ENCODE measurements at places on chromosomes 6 and 20.

DNA sequence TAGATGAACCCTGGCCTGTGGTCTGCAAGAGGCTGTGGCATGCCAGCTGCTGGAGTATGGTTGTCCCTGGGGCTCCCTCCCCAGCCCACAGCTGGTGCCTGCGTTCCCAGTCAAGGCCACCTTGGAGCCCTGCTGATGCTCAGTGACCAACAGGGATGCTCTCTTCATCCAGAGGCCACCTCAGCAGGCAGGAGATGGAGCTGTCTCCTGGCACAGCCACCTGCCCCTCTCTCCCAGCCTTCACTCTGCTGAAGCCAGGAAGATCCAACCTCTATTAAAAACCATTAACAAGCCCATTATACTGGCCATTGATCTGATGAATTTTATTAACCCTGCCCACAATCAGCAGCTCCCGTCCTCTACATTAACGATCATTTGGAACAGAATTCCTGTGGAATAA is 40.4 kb downstream of the ADTRP start:
- no peak for DNase-seq

GRCh38 chr6:165545806-165546205 is 117.2 kb downstream of the PDE10A start:
- no peak for DNase-seq

DNA sequence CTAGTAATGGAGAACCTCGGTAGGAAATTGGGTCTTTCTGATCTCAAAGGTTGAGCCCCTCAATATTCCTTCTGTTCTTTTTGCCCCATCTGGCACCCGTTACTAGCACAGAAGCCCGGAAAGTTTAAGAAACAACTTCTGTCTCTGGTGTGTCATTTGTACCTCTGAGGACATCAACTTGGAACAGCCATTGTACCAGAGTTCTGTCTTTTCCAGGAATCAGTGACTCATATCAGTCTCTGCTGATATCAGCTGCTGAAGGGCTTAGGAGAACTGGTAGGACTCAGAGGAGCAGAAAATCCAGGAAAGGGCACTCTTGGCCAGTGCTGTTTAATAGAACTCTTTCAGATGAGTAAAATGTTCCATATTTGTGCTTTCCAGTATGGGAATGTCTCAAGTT is 78.3 kb upstream of the CHD6 start:
- DNase-seq, result no peak

GRCh38 chr20:43752561-43753301 is 25.9 kb upstream of the GTSF1L start:
- DNase-seq, result no peak

DNA sequence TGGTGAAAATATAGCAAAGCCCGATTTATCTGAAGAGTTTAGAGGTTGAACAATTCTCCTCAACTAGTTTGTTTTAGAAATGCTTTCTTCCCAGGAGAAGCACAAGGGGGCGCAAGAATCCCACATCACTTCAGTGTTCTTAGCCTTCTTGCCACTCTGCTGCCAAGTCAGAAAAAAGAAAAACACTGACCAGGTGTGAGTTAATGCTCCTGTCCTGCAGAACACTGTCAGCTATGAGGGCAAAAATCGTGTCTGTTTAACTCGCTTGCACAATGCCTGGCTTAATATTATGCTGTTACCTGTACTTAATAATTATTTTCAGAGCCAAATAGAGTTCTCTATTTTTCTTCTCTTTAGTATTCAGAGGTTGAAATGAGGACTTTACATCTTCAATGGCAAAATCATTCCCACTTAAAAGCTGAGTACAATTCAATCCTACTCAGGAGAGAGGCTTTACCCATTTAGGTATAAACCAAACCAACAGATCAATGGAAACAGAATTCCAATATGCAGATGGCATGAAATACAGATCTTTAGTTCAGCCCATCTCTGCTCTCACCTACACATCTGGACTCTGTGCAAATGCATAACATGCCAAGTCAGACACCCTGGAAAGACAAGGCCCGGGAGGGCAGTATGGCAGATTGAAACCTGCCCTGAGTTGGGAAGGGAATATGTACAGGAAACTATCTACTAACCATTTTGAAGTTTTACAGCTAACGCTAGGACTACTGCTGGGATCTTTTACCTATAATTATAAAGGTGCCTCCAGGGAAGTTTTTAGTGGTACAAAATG is 71.4 kb upstream of the TULP1 start:
- no peak for DNase-seq

GRCh38 chr20:40683894-40684268 is 5.2 kb downstream of the MAFB start:
- DNase-seq, result no peak

DNA sequence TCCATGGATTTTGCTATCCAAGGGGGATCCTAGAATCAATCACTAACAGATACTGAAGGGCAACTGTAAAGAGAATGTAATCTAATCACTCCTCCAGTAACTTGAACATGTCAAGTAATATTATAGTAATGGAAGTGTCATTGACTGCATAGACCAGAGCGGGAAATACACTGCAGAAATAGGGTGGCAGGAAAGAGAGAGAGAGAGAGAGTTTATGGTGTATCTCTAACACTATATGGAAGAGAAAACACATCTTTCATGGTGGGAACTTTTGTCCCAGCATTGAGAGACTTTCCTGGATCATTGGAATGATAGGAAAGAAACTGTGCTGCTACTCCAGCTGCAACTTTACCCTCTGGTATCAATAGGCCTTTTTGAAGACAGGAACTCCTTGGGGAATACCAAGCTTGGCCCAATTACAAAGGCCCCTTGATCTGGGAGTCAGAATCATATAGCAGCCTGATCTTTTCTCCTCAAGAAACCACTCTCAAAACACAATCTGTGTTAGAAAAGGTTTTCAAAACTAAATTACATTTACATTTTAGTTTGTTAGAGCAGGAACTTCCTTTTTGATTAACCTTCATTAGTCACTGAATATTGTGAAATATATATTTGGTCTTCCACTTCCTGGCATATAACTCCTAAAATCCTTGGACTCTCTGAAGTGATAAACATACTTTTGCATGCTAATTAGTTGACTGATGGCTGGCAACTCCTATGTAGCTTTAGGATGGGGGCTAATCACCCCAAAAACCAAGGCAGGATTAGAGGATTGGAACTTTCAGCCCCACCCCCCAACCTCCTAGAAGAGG is 29.5 kb upstream of the RNGTT start:
- no peak for DNase-seq

- no peak for DNase-seq
Measured at GRCh38 chr6:129695373-129696027, 14.5 kb downstream of the ARHGAP18 start.

- no peak for DNase-seq
Measured at GRCh38 chr20:41524980-41525613, 93.1 kb downstream of the CHD6 start.

DNA sequence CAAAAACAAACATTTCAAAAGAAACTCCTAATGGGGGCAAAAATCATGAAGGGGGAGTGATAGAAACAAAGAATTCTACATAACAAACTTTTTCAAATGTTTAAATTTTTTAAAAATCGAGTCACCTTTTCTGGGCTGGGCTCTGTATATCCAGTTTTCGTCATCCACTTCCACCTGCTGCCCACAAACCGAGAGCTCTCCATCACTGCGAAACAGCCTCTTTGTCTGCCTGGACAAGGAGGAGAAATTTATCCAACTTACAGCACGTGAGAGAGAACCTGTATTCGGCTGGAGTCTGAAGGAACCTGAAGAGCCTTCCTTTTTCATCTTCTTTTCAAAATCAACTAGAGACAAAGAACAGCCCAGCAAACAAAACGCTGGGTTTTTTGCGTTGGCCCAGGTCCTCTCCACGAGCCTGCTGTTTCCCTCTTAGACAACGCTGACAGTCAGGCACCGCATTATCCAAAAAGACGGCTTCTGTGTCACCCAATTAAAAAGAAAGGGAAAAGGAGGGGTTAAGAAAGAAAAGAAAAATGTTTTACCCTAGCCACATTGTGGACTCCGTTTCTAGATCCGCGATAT is 72.4 kb upstream of the NHSL1 start:
- no peak for DNase-seq

GRCh38 chr6:2132416-2132815 is 113.0 kb downstream of the GMDS start:
- no peak for DNase-seq

- no peak for DNase-seq
Measured at GRCh38 chr6:31268836-31269235, 3.1 kb downstream of the HLA-C start.

DNA sequence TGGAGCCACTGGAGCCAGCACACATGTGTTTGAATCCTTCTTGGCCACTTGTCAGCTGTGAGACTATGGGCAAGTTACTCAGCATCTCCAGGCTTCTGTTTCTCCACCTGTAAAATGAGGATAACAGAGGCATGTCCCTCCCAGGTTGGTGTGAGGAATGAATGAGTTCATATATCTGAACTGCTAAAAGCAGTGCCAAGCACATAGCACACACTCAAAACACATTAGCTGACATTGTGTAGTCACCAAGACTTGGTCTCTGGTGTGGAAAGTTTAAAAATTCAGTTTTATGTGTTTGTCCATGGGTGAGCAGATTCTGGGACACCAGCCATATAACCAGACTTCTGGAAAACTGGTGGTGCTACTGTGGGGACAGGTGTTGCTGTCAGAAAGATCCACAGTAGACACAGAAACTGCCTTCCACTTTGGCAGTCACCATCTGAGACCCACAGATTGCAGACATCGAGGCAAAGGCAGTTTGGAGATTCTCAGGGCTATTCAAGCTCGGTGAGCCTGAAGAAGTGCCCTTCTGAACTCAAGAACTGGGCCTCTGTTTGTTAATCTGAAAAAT is 115.8 kb downstream of the MRPL14 start:
- DNase-seq, result no peak

GRCh38 chr20:5749952-5750779 is at the start of gene SHLD1:
SHLD1 (plus strand) TSS chr20:5750401; CDS start chr20:5772866, 22,465 bp downstream.
- DNase-seq, result peak; percentile 14

GRCh38 chr20:18314786-18315406 is 26.6 kb downstream of the ZNF133 start:
- no peak for DNase-seq
